Spinal cord (tissue), 10 donors: ENCODE measurements at places on chromosomes 7 and 10. TPM values are rescaled to one million over a fixed set of nuclear protein-coding genes. Genes with fewer than 3 reads are reported as not detected.

Gene NKX1-2
- polyA plus RNA-seq = 1.9 TPM

Gene TNRC18
- polyA plus RNA-seq = 111 TPM

Gene GBF1
- polyA plus RNA-seq = 60.4 TPM

Gene DMTF1
- 140 TPM for polyA plus RNA-seq

Gene NEUROD6
- polyA plus RNA-seq = 17.1 TPM

Gene CALCR
- polyA plus RNA-seq = 0.51 TPM

Gene CCL26
- polyA plus RNA-seq = not detected
